Activated CD4-positive, alpha-beta T cell treated with anti-CD3 and anti-CD28 coated beads, Interleukin-10, Interleukin-2, amounts not matched to agents 100 ng/mL and 50 ng/mL, durations not matched to agents 16 hours and 8 hours (primary cell): ENCODE measurements at places on chromosomes 11 and 22.

GRCh38 chr11:71145988-71146824, 106.2 kb downstream of the SHANK2 start:
- DNase-seq = no peak

- no peak for DNase-seq
These were observed 21.9 kb downstream of the ZMAT5 start for GRCh38 chr22:29744902-29745301.

- no peak for DNase-seq
These were observed 2.3 kb downstream of the OPCML start for GRCh38 chr11:133529807-133530500.

- no peak for DNase-seq
These were observed 70.4 kb upstream of the KCNQ1OT1 start for GRCh38 chr11:2770096-2770751.

DNA sequence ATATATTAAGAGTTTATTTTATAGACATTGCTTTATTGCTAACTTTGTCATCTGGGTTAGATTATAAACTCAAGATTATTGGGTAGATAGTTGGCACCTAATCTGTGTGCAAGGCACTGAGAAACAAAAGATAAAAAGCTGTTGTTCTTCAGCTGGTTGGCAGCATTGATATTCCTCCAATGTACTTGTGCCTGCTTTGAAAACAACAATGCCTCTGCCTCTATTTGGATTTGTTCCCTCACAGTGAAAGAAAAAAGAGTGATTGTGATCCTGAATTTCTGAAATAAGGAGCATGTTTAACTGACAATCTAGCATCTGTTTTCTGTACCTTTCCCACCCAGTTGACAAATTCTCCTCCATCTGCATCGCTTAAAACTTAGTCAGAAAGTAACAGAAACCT, 98.3 kb downstream of the TYR start:
- DNase-seq = no peak

- DNase-seq = no peak
These were observed 39.7 kb downstream of the ZC3H7B start for GRCh38 chr22:41341012-41341411.

- DNase-seq = peak; percentile 82
These were observed 7.8 kb upstream of the PYGM start for GRCh38 chr11:64767344-64768299.

DNA sequence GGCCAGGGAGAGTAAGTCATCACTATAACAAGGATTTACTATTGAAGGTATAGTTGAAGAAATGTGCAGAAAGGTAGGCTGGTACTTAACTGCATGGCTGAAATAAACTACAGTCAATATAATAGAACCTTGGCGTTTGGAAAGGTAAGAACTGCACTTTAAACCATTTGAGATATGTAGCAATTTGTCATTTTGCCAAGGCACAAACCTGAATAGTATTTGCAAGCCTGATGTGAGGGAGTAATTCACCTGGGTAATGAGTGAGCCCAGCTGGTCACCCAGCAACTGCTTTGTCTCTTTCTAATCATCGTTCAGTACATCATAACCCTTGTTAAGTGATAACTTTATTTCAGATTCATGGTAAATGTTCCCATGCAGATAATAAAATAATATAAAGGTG, 62.3 kb upstream of the SCUBE2 start:
- no peak for DNase-seq

GRCh38 chr22:19884161-19884953, 29.7 kb upstream of the GNB1L start:
- DNase-seq = no peak

GRCh38 chr11:8101421-8101820, 20.4 kb downstream of the TUB start:
- no peak for DNase-seq

- DNase-seq = no peak
These were observed 80.7 kb upstream of the FAM181B start for GRCh38 chr11:82814379-82814778.

DNA sequence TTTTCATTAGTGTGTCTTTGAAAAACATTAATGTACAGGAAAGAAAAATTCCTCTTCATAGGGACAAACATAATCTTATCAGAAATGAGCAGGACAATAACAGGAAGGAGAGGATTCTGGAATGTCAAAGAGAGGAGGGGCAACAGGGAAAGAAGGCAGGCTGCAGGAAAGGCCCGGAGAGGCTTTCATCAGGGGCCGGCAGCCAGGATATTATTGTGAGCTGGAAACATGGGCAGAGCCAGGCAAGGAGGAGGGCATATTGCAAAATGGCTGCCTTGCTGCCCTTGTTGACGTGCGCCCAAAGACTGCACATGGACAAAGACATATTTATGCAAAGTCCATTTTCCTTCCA, 433.7 kb downstream of the ETS1 start:
- no peak for DNase-seq

DNA sequence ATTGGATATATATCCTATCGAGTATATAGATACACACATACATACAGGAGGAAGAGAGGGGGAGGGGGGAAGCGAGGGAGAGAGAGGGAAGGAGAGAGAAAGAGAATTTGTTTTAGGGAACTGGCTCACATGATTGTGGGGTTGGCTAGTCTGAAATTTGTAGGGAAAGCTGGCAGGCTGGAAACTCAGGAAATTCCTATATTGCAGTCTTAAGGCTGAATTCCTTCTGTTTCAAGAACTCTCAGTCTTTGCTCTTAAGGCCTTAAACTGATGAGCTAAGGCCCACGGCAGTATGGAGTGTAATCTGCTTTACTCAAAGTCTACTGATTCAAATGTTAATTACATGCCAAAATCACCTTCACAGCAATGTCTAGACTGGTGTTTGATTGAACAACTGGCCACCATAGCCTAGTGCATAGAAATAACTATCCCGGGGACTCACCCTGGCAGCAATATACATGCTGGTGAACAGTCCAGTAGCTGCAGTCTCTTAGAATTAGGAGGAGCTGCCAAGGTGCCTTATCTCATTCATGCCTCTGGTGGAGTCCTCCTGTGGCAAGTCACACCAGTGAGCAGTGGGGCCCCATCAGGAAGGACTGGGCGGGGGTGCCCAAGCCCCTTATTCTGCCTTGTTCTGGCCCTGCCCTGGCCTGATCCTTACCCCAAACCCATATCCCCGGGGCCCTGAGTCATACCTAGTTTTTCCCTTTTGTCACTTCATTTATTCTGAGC, 59.7 kb upstream of the AMPD3 start:
- no peak for DNase-seq

DNA sequence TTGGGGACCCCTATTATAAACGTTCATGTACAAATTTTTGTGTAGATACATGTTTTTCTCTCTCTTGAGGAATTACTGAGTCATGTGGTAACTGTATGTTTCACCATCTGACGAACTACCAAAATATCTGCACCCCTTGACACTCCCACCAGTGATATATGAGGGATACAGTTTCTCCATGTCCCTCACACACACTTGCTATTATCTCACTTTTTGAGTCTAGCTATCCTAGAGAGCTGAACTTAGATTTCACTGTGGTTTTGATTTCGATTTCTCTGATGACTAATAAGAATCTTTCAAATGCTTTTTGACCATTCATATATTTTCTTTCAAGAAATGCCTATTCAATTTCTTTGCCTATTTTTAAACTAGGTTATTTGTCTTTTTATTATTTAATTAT, 200.2 kb downstream of the PGR start:
- peak; percentile 4 for DNase-seq

DNA sequence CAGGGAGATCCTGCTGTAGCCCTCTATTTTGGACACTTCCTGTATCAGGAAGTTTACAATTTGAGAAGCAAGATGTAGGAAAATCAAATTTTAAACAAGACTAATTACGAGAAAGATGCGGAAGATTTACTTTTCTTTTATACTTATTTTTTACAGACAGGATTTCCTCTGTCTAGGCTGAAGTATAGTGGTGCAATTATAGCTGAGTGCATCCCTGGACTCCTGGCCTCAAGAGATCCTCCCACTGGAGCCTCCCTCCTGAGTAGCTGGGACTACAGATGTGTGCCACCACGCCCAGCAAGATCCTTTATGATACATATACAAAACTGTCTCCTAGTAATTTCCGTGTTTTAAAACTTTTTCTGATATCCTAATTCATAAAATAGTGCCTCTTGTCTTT, 17.2 kb upstream of the CARD18 start:
- DNase-seq = no peak

GRCh38 chr11:125156346-125157117, 8.0 kb upstream of the PKNOX2 start:
- no peak for DNase-seq

DNA sequence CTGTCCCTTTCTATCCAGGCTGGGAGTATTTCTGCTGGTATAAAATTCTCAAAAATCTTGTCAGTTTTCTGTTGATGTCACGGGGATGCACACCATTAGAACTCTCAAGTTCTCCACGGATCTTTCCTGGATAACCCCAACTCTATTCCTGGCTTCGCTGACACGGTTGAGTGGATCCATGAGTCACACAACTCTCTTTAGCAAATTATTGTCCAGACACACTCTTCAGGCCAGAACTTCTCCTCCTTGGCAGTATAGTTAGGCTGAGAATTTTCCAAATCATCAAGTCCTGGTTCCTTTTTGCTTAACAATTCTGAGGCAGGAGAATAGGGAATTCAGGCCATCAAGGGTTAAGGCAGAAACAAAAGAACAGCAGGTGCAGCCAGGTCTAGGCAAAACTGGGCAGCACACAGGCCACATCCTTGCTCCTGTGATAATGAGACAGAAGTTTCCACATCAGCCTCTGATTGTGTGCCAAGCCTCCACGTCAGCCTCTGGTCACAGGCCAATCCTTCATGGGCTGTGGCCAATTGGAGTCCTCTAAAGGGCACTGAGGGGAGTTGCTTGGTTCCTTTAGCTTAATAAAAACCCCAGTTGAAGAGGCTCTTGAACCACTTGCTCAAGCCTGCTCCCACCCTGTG, 5.7 kb upstream of the ACAT1 start:
- no peak for DNase-seq

DNA sequence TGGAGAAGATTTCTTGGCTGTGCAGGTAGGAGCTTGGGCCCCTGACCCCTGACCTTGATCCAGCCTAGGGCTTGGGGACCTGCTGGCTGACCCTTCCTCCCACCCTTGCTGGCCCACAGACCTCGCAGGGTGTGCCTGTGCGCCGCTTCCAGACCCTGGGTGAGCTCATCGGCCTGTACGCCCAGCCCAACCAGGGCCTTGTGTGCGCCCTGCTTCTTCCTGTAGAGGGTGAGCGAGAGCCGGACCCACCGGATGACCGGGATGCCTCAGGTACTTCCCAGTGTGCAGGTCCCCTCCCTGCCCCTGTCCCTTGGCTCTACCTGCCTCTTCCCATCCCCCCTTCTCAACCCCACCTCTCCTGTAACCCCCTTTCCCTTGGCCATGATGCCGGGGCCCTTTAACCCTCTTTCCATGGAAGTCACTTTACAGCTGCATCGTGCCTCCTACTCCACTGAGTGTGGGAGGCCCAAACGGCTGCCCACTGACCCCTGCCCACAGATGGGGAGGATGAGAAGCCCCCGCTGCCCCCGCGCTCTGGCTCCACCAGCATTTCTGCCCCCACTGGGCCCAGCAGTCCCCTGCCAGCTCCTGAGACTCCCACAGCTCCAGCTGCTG, 3.8 kb downstream of the INPPL1 start:
- no peak for DNase-seq

GRCh38 chr11:66834943-66835342, 8.3 kb upstream of the RCE1 start:
- no peak for DNase-seq

- no peak for DNase-seq
These were observed 37.9 kb downstream of the PAK1 start for GRCh38 chr11:77435972-77436371.

DNA sequence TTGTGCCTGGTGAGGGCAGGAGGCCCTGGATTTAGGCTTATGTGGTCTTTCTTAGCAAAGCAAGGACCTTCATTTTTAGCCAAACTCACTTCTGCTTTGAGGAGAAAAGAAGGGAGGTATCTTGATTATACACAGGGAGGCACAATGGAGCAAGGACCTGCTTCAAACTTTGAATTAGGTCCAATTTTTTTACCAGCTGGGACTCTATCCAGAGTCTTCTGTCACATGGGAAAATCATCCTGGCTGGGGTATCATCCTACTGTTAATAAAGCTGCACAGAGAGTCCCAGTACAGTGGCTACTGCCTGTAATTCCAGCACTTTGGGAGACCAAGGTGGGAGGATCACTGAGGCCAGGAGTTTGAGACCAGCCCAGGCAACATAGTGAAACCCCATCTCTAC, 87.8 kb downstream of the CWC15 start:
- no peak for DNase-seq

DNA sequence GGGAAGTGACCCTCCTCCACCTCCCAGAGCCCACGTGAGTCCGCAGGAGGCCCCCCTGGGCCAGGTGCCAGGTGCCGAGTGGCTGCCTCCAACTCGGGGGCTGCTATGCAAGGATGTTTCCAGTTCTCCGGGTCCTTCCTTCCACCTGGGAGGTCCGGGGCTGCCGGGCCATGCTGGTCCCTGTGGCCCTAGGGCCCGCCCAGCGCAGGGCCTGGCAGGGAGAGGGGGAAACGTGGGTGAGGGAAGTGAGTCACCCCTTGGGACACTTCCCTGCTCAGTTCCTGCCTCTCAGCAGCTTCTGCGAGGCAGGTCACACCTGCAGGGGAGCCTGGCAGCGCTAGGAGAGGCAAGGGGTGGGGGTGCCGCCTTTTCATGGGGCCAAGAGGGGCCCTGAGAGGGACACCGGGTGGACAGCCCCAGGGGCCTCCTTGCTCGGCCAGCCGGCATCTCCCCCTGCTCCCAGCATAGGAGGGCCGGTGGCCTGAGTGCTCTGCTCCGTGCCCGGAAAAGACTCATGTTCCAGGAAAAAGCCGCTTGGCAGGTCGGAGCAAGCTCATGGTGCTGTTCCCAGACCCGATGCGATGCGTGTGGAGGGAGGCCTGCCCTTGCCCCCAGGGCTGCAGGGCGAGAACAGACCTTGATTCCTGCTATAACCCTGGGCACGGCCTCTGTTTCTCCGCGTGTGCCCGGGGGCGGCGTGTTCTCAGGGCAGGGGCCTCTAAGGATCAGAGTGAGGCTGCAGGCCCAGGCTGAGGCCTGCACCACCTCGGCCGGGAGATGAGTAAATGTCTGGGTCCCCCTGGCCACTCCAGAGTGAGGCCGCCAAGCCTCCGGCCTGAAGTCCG, 30.3 kb upstream of the WNT7B start:
- DNase-seq = peak; percentile 23

GRCh38 chr11:85756401-85757200, 54.3 kb downstream of the SYTL2 start:
- no peak for DNase-seq
